ENCODE measurements at places on chromosomes 16 and 17.

- peak; percentile 57 for DNase-seq
These were observed 8.4 kb upstream of the SHCBP1 start for GRCh38 chr16:46629331-46630219.

- no peak for DNase-seq
These were observed 3.8 kb upstream of the WSCD1 start for GRCh38 chr17:6066183-6066948.

DNA sequence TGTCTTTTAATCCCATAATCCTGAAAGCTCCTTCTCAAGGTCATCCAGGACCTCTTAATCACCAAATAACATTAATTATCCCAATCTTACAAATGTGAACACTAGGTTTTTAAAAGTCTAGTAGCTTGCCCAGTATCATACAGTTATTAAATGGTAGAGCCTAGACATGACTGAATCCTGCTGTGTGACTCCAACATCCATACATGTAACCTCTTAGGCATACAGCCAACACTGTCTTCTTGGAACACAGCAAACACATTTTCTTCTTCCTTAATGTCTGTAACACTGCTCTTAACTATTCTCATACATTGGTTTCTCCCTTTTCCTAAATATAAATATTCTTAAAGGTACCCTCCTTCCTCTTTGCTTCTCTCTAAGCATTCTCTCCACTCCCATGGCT, 13.7 kb downstream of the BRIP1 start:
- DNase-seq, result peak; percentile 17

GRCh38 chr17:81003711-81004475, 12.3 kb downstream of the CHMP6 start:
- DNase-seq, result no peak

DNA sequence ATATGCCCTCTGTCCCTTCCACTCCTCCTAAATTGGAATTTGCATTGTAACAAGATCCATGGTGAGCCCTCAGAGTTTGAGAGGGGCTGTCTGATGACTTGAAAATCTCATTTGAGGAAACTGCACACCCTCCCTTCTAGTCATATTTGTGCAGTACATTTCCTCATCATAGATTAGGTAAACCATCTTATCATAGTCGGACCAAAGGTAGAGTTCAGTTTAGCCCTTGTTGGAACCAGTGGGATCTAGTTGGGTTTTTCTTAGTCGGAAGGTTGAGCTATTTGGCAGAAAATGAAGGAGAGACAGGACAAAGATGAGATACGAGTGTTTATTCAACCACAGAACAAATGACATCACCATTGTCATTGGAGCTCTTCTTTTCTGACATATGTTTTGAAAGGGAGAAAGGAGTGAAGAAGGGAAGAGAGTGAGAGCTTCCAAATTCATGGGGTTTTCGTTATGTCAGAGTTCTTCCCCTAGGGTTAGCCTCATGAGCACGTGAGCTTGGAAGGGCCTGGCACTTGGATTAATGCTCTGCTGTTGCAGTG, 15.8 kb upstream of the KRT20 start:
- DNase-seq, result no peak
